ENCODE measurements at places on chromosomes 16 and 17.
A peak's percentile ranks its signal among the peaks of the same experiment; 100 is the strongest.

DNA sequence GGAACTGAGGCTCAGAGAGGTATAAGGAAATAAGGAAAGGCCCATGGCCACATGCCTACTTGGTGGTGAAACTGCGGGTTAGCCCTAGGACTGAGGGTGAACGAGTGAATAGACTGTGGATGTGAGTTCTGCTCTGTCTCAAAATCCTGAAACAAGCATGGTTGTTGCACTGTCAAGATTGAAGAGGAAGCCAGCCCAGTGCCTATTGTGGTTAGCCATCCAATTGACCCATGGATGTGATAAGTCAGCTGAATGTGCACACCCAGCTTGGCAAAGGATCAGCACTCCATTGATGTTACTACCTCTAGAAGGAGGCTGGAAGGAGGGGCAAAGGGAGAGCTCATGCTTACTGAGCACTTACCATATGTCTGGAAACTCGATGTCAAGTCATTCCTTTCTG is 4.5 kb downstream of the TMEM114 start:
- peak; percentile 55 for DNase-seq

GRCh38 chr17:75396025-75396424 is 9.5 kb downstream of the GRB2 start:
- DNase-seq: no peak

GRCh38 chr17:77326076-77326591 is 185.4 kb downstream of the SEC14L1 start:
- no peak for DNase-seq

GRCh38 chr16:16185095-16185494 is 38.2 kb downstream of the ABCC6 start:
- DNase-seq: no peak

DNA sequence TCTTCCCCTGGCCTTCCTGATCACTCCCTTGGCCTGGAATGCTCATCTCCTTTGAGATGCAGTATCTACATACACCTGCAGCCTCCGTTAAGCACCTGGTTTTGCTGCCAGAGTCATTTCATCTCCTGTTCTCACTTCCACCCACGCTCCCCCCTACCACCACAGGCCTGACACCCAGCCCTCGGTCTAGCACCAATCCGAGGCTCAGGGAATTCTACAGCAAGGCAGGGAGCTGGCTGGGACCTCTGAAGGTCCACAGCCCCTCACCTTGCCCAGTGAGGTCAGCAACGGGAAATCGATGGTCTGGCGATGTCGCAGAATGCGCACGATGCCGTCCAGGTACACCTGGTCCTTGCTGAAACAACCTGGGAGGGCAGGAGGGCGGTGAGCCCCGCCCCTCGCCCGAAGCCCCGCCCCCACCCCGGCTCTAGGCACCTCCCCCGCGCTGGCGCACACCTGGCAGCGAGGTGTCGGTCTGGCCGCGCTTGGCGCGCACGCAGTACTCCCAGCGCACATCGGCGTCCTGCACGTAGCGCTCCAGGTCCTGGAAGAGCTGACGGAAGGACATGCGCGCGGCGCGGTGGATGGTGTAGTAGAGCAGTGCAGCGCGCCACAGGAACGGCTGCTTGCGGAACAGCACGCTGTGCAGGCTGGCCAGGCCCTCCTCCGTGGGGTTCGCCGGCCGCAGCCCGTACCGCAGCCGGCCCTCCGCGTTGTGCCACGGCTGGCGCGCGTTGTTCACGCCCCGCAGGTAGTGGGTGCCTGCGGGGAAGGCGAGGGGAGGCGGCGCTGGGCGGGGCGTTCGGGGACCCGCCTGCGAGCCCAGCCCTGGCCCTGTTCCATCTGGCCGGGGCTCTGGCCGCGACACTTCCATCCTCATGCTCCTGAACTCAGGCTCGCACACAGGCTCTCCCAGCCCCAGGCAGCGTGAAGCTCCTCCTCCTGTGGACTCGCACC is 5.7 kb downstream of the MATCAP1 start:
- DNase-seq: peak; percentile 51

GRCh38 chr16:72313903-72314302 is 141.9 kb upstream of the PMFBP1 start:
- DNase-seq: no peak

DNA sequence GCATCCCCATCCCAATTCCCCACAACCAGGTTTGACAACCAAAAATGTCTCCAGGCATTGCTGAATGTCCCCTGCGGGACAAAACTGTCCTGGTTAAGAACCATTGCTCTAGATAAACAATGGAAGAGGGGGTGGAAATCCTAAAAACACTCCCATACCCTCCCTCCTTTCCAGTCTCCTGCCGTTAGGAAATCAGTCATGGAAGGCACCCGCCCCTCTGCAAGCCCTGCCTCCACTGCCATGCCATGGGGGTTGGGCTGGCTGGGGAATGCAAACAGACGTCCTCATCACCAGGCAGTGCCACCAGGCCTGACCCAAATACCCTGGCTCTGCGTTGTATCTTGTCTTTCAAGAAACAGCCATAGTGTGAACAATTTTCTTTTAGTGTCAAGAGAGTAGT is 57.5 kb downstream of the CYTH1 start:
- DNase-seq: no peak

GRCh38 chr16:19856120-19856519 is 28.5 kb downstream of the GPRC5B start:
- no peak for DNase-seq

DNA sequence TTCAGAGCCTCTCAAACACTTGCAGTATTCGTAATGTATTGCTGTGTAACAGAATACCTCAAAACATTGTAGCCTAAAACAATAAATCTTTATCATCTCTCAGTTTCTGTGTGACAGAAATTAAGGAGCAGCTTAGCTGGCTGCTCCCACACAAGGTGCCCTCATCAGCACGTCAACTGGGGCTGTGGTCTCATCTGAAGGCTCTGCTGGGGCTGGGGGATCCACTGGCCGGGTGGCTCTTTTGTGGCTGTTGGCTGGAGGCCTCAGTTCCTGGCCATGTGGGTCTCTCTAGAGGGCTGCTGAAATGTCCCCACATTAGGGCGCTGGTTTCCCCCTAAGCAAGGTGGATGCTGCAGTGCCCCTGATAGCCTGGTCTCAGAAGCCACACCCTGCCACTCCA is 113.4 kb upstream of the CIBAR2 start:
- DNase-seq: no peak

- no peak for DNase-seq
Measured at GRCh38 chr16:21592191-21592590, 7.2 kb upstream of the METTL9 start.

GRCh38 chr17:58334256-58334655 is 5.7 kb upstream of the TSPOAP1 start:
- no peak for DNase-seq

GRCh38 chr16:24013864-24014645 is 178.3 kb downstream of the PRKCB start:
- DNase-seq: peak; percentile 76

DNA sequence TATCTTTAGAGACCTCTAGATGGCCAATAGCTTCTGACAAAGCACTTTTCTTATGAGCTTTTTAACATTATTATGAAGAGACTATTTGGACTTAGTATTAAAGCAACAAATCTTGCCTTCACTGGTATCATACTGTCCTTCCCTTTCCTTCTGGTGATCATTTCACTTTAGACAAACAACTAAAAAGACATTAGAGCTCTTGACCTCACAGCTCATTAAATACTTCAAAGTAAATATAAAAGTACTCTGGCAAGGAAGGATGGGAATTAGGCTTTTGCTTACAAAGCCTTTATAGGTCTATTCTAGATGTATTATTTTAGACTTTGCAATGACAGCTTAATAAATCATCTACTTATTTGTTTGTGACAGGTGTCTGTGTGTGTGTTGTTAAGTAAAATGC is 11.1 kb downstream of the STXBP4 start:
- DNase-seq: no peak

GRCh38 chr17:57984261-57984890 is 3.7 kb downstream of the VEZF1 start:
- DNase-seq: no peak
